ENCODE measurements at places on chromosomes 6 and 20.

GRCh38 chr20:50309764-50310672 lies 119.4 kb downstream of the CEBPB start:
- no peak for DNase-seq

GRCh38 chr20:51098284-51098810 lies 75.4 kb upstream of the KCNG1 start:
- no peak for DNase-seq

DNA sequence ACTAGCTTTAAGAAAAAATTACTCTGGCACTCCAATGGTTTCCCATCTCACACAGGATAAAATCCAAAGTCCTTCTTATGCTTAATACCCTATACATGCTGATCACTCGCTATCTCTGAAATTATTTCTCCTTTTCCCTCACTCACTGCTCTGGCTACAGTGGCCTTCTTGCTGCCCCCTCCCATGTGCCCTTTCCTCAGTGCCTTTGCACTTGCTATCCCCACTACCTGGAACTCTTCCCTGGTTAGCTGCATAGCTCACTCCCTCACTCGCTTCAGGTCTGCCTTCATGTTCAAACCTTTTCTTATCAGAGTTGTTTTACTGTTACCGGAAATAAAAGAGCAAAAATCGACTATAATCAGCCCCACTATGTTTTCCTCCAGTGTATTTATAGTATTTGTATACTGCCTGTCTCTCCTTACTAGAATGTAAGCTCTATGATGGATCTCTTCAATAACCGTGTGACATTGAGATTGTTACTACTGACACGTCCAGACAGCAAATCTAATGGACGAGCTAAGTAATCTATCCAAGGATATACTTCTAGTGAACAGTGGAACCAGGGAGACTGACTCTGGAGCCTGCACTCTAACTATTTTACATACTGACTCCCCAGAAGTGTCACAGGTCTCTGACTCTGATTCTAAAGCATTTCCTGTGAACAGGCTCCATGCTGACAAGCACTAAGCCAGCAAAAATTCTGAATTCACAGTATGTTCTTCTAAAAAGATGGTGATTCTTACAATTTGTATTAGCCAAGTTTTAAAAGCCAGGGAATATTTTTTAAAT lies 25.1 kb downstream of the FKBP5 start:
- DNase-seq: no peak

DNA sequence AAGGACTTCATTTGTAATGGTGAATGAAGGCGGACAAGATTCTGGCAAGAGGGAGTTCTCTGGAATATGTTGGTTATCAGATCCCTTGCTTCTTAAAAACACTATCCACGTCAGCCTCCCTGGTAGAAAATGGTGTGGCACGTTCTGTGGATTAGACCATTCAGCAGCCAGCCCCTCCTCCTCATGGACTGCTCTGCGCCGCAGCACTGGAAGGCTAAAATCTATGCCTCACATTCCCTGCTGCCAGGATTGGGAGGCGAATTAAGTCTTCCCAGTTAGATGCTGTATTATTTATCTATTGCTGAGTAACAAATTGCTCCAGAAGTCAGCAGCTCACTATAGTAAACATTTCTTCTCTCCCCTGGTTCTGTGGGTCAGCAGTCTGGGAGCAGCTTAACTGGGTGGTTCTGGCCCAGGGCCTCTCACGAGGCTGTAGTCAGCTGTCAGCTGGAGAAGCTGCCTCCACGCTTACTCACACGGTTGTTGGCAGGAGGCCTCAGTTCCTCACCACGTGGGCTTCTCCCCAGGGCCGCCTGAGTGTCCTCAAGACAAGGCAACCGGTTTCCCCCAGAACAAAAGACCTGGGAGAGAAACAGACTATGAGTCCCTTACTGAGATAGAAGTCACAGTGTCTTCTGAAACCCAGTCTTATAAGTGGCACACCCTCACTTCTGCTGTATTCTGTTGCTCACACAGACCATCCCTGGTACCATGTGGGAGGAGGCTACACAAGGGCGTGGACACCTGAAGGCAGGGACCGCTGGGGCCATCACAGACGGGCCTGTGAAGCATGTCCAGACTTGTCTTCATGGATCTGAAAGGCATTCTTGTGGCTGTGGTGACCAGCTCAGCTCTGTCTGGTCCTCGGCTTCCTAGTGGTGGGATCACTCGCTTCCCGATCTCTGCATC lies 101.0 kb downstream of the NRN1 start:
- no peak for DNase-seq

Measured in NCI-H2081 treated with DMSO at 0.1 percent for 48 hours (cell line).